ENCODE measurements at places on chromosomes 4 and X. TPM values are rescaled to one million over a fixed set of nuclear protein-coding genes. Genes with fewer than 3 reads are reported as not detected.

- no peak for DNase-seq
Measured at GRCh38 chr4:108053251-108053711, 63.6 kb downstream of the HADH start.

GRCh38 chrX:139091878-139092277 is 380.4 kb upstream of the FGF13 start:
- no peak for DNase-seq

DNA sequence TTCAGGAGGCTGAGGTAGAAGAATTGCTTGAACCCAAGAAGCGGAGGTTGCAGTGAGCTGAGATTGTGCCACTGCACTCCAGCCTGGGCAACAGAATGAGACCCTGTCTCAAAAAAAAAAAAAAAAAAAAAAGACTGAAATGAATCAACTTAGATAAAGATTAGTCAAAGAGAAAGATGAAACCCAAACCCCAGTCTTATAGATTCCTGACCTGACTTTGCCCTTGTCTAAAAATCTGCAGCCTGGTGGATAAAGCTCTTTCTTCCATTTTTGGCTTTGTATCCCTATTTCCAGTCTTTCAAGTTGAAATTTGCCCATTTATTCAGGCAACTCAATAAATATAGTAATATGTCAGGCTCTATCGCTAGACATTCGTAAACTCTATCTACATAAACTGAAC is 39.3 kb upstream of the SPINK2 start:
- no peak for DNase-seq

DNA sequence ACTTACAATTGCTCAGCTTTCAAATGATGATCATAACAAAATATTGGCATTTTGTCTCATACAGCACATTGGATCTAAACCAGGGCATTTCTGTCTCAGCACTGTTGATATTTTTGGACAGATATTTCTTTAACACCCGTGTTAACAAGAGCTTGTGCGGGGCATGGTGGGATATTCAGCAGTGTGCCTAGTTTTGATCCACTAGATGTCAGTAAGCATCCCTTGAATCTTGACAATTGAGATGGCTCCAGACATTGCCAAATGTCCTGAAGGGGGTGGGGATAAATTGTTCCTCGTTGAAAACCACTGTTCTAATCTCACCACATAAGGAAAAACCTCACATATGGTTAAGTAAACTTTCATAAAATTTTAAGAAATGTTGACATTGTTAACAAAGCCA is 806.3 kb downstream of the STIM2 start:
- DNase-seq = no peak

ZGRF1 gene
- 2.7 TPM for total RNA-seq

PRR32 gene
- total RNA-seq = not detected

Measured in left ventricle myocardium inferior (tissue), 1 donor.